Muscle of leg (tissue), 16 donors: ENCODE measurements at places on chromosomes 13 and 19.

DNA sequence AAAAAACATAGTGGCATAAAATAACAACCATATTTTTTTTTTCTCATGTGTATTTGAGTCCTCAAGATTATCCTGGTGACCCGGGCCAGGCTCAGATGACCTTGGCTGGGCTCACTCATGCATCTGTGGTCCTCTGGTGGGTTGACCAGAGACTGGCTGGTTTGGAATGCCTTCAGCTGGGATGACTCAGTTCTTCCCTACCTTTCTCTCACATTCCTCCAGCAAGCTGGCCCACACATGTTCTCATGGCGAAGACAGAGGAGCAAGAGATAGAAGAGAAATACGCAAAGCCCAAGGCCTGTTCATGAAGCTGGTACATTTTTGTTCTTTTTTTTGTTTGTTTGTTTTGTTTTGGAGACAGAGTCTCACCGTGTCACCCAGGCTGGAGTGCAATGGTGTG is 14.3 kb upstream of the ZNF541 start:
- H3K27me3 ChIP-seq, result no peaks in the 10 kb centered on the region
- DNase-seq, result no peak
- H3K4me3 ChIP-seq, result no peak overlapping the region
- H3K36me3 ChIP-seq, result no peaks in the 10 kb centered on the region
- no peak overlapping the region for H3K27ac ChIP-seq
- no peaks in the 10 kb centered on the region for H3K4me1 ChIP-seq

GRCh38 chr13:28641600-28641926 is 17.4 kb upstream of the POMP start:
- DNase-seq, result no peak
- H3K27ac ChIP-seq, result peak overlapping the region; percentile 62
- H3K36me3 ChIP-seq, result no peaks in the 10 kb centered on the region
- no peaks in the 10 kb centered on the region for H3K4me1 ChIP-seq
- no peaks in the 10 kb centered on the region for H3K27me3 ChIP-seq

GRCh38 chr13:89880201-89880600 is 1467.3 kb upstream of the MIR17HG start:
- no peak overlapping the region for H3K27ac ChIP-seq
- no peaks in the 10 kb centered on the region for H3K36me3 ChIP-seq
- no peak for DNase-seq
- no peaks in the 10 kb centered on the region for H3K27me3 ChIP-seq
- H3K4me3 ChIP-seq, result no peak overlapping the region

GRCh38 chr13:84470528-84470927 is 588.3 kb upstream of the SLITRK1 start:
- no peak overlapping the region for H3K27ac ChIP-seq
- no peaks in the 10 kb centered on the region for H3K4me1 ChIP-seq
- DNase-seq, result no peak
- no peaks in the 10 kb centered on the region for H3K27me3 ChIP-seq
- H3K36me3 ChIP-seq, result no peaks in the 10 kb centered on the region

- H3K27me3 ChIP-seq, result no peaks in the 10 kb centered on the region
- no peak overlapping the region for H3K4me3 ChIP-seq
- H3K27ac ChIP-seq, result no peak overlapping the region
- H3K4me1 ChIP-seq, result no peaks in the 10 kb centered on the region
- DNase-seq, result peak; percentile 60
Observed at GRCh38 chr13:70568571-70568970, 460.3 kb upstream of the KLHL1 start.

DNA sequence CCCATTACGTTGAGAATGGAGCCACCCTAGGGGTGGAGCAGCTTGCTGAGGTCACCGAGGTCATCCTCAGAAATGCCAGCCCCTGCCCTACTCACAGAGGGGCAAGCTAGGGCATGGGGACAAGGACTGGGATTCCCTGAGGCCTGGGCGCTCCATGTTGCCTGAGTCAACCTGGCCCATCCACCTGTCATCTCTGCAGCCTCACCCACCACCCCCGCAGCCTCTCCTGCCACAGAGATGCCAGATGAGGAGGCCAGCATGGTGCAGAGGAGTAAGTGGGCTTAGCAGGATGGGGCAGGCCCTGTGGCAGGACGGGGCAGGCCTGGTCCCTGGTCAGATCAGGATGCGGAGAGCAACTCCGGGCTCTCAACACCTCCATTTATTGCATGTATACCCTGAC is 9.5 kb downstream of the NKPD1 start:
- peaks cover 13% of the 10 kb centered on the region for H3K36me3 ChIP-seq
- peaks cover 27% of the 10 kb centered on the region for H3K4me1 ChIP-seq
- DNase-seq, result no peak
- H3K4me3 ChIP-seq, result no peak overlapping the region

- H3K4me1 ChIP-seq, result peaks cover 19% of the 10 kb centered on the region
- no peaks in the 10 kb centered on the region for H3K27me3 ChIP-seq
- DNase-seq, result no peak
- no peak overlapping the region for H3K4me3 ChIP-seq
Observed at GRCh38 chr13:111219280-111219679, 101.2 kb upstream of the TEX29 start.

GRCh38 chr19:3509566-3509989 is 3.5 kb downstream of the FZR1 start:
- no peak overlapping the region for H3K4me3 ChIP-seq
- H3K27ac ChIP-seq, result no peak overlapping the region
- no peaks in the 10 kb centered on the region for H3K27me3 ChIP-seq
- DNase-seq, result no peak

DNA sequence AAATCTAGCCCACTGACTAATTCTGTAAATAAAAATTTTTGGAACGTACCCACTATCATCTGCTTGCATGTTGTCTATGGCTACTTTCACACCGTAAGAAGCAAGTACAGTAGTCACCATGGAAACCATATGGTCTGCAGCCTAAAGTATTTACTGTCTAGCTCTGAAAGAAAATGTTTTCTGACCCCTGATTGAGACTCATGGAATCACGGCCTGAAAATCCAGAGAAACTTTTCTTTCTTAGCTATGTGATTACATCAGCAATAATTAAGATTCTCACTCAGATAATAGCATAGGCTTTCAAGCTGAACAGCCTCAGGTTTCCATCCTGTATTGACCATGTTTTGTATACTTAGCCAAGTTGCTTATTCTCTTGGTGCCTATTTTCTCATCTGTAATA is 264.6 kb downstream of the NHLRC3 start:
- H3K4me1 ChIP-seq, result peaks cover 4% of the 10 kb centered on the region
- H3K27ac ChIP-seq, result no peak overlapping the region
- no peaks in the 10 kb centered on the region for H3K27me3 ChIP-seq
- no peak overlapping the region for H3K4me3 ChIP-seq
- H3K36me3 ChIP-seq, result no peaks in the 10 kb centered on the region
- DNase-seq, result peak; percentile 34

DNA sequence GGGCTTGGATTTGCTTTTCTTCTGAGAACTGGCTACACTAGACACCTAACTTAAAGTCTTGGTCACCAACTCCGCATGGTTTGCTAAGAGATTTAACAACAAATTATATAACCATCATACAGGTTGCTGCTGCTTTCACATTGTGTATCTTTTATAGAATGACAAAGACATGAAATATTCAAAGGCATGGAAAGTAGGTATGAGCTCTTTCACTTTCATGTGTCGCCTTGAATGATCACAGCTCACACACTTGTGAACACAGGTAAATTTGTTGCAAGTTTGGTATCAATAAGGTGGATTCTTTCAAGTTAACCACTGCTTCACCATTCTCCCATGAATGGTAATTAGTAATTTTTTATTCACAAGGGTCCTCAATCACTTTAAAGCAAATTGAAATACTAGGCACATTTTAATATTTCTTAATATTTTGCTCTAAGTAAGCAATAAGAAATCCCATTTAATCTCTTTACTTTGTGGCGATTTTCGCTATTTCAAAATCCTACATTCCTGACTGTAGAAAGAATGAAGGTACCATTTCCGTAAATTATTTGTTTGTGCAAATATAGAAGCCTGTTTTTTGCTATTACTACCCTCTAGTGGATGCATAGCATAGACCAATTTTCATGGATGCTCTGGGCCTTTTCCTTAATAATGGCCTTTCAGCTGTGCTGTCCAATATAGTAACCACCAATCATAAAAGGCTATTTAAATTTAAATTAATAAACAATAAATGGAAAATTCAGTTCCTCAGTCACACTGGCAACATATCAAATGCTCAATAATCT is 45.5 kb upstream of the FREM2 start:
- H3K4me1 ChIP-seq, result no peaks in the 10 kb centered on the region
- no peak for DNase-seq
- H3K27me3 ChIP-seq, result no peaks in the 10 kb centered on the region

- peaks cover 66% of the 10 kb centered on the region for H3K27me3 ChIP-seq
- H3K4me3 ChIP-seq, result peak overlapping the region; percentile 69
- peaks cover 42% of the 10 kb centered on the region for H3K4me1 ChIP-seq
- DNase-seq, result peak; percentile 70
Observed at GRCh38 chr13:21673789-21674489, 3.1 kb downstream of the FGF9 start.

DNA sequence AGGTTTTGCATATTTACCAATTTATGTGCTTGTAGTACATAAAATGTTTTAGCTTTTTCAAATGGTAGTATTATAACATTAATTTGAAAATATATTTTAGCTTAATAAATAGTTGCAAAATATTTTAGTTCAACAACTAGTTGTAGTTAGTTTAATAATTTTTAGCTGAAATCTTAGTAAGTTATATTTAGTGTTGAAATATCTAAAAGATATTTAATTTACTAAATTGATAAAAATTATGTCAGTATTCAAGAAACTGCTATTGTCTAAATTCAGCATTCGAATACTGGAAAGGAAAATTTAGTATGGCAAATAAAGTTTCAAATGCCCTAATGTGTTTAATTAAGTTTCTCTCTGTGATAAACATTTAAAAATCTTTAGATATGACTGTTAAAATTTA is 754.5 kb upstream of the MIR17HG start:
- no peak overlapping the region for H3K27ac ChIP-seq
- no peaks in the 10 kb centered on the region for H3K36me3 ChIP-seq
- no peak for DNase-seq
- no peaks in the 10 kb centered on the region for H3K4me1 ChIP-seq
- no peak overlapping the region for H3K4me3 ChIP-seq
- H3K27me3 ChIP-seq, result no peaks in the 10 kb centered on the region

DNA sequence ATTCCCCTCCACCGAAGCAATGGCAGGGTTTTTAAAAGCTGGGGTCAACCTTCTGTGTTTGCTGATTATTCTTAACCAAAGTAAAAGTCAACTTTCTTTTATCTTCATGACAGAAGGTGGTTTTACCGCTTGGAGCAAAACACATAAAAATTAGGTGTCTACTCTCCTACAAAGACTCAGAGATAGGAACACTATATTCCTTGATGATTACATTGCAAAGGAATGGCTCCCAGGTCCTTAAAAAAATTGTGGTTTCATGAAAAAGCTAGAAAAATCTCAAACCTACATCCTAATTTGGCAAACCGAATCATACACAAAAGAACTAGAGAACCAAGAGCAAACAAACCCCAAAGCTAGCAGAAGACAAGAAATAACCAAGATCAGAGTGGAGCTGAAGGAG is 760.4 kb upstream of the PCDH20 start:
- H3K4me3 ChIP-seq, result no peak overlapping the region
- no peaks in the 10 kb centered on the region for H3K27me3 ChIP-seq
- DNase-seq, result no peak
- no peak overlapping the region for H3K27ac ChIP-seq

GRCh38 chr19:20669263-20669662 is 7.9 kb upstream of the ZNF626 start:
- no peaks in the 10 kb centered on the region for H3K36me3 ChIP-seq
- peak; percentile 54 for DNase-seq
- no peak overlapping the region for H3K4me3 ChIP-seq
- no peak overlapping the region for H3K27ac ChIP-seq
- no peaks in the 10 kb centered on the region for H3K4me1 ChIP-seq
- H3K27me3 ChIP-seq, result no peaks in the 10 kb centered on the region

- peaks cover 2% of the 10 kb centered on the region for H3K27me3 ChIP-seq
- no peak for DNase-seq
- H3K4me3 ChIP-seq, result no peak overlapping the region
- no peak overlapping the region for H3K27ac ChIP-seq
Observed at GRCh38 chr13:99652141-99652540, 150.9 kb downstream of the TM9SF2 start.

DNA sequence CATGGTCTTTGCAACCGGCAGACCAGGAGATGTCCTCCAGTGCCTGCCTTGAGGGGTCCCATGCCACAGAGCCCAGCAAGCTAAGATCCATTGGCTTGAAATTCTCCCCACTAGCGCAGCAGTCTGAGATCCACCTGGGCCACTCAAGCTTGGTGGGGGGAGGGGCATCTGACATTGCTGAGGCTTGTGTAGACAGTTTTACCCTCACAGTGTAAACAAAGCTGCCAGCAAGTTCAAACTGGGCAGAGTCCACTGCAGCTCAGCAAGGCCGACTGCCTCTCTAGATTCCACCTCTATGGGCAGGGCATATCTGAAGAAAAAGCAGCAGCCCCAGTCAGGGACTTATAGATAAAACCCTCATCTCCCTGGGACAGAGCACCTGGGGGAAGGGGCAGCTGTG is 32.0 kb upstream of the ITM2B start:
- H3K4me3 ChIP-seq, result no peak overlapping the region
- H3K27ac ChIP-seq, result no peak overlapping the region
- no peak for DNase-seq
- no peaks in the 10 kb centered on the region for H3K36me3 ChIP-seq
- H3K4me1 ChIP-seq, result no peaks in the 10 kb centered on the region

GRCh38 chr13:31967155-31967554 is 64.4 kb upstream of the FRY start:
- H3K27me3 ChIP-seq, result no peaks in the 10 kb centered on the region
- H3K27ac ChIP-seq, result no peak overlapping the region
- H3K4me3 ChIP-seq, result no peak overlapping the region
- no peak for DNase-seq
- H3K4me1 ChIP-seq, result peaks cover 4% of the 10 kb centered on the region

DNA sequence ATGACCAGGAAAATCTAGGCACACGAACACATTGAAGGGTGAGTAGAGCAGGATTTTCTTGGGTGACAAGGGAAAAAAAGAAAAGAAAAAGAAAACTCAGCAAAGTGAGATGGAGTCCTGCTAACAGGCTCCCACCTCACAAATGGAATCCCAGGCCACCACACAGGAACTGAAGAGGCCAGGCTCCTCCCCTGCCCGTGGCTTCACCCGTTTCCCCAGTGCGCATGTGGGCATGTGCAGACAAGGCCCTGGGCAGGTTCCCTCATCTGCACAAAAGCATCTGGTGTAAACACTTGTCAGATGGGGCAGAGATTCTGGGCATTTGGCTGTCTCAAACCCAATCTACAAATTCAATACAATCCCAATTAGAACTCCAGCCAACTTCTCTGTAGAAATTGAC is 24.5 kb downstream of the CFAP97D2 start:
- DNase-seq, result no peak
- peaks cover 9% of the 10 kb centered on the region for H3K4me1 ChIP-seq
- H3K27me3 ChIP-seq, result peaks cover 20% of the 10 kb centered on the region
- H3K27ac ChIP-seq, result no peak overlapping the region

- H3K36me3 ChIP-seq, result peaks cover 45% of the 10 kb centered on the region
- no peak within 1 kb of the TSS for H3K27ac ChIP-seq
- peaks cover 9% of the 10 kb centered on the region for H3K4me1 ChIP-seq
- H3K27me3 ChIP-seq, result no peaks in the 10 kb centered on the region
- no peak for DNase-seq
Observed at GRCh38 chr19:3538965-3539755, at the start of gene TEKTIP1. Gene TEKTIP1 (plus strand): TSS chr19:3539174. CDS start chr19:3539178, 4 bp downstream.
